ENCODE measurements at places on chromosomes 7 and 10.

- no peak for DNase-seq
Observed at GRCh38 chr7:76196786-76197185, 4.9 kb upstream of the SRRM3 start.

GRCh38 chr10:70974351-70974901 is 86.1 kb upstream of the PCBD1 start:
- no peak for DNase-seq

GRCh38 chr10:5932345-5932744 is 42.3 kb downstream of the FBH1 start:
- DNase-seq, result no peak

DNA sequence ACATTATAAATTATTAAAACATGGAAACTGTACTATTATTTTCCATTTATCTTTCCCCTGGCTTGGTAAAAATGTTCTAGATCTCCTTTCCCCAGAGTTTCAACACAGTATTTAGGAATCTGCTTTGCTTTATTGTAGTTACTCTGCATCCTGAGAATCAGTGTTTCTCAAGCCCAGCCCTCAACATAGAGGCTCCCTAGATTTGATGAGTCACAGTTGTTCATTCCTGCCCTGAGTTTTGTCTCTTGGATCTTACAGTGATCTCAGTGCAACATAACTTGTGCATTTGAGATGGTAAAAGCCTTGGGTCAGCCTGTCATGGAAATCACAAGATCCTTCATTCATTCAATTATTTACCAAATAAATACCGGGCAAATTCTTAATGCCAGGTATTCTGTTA is 63.0 kb downstream of the VAX1 start:
- no peak for DNase-seq

DNA sequence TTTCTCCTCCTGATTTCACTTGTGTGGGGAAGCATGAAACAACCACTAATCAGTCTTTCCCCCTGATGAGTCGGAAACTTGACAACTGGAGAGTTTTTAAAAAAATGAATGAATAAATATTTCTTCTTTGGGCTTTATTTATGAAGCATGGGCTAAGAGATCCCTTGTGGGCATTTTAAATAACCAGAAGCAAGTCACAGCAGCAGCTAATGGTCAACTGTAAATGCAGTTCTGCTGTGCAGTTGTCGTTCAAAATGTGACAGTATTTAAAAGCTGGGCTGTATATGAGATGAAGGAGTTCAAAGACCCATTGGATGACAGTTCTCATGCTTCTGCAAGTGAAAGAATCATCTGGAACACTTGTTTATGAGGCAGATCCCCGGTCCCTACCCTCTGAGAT is 54.1 kb downstream of the STEAP1B start:
- no peak for DNase-seq

GRCh38 chr7:158588085-158588877 is 658 bp upstream of the PTPRN2 start:
- DNase-seq, result no peak

GRCh38 chr10:81145975-81146374 is 608.3 kb downstream of the SH2D4B start:
- no peak for DNase-seq

DNA sequence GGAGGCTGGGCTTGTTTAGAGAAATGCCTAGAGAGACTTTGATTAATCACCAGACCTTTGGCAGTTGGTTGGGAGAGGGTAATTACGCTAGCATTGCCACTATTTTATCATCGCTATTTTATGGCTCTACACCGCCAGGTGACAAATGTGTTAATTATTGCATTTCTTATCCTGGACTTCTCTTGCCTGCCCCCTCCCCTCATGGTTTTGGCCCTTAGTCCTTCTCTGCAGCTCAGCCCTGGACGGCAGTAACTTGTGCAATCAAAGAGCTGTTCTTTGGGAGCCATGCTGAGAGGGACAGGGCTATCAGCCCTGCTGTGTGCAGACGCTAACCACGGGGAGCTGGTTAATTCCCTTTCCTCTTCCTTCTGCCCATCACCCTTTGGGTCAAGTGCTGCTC is 585.0 kb downstream of the AUTS2 start:
- no peak for DNase-seq

DNA sequence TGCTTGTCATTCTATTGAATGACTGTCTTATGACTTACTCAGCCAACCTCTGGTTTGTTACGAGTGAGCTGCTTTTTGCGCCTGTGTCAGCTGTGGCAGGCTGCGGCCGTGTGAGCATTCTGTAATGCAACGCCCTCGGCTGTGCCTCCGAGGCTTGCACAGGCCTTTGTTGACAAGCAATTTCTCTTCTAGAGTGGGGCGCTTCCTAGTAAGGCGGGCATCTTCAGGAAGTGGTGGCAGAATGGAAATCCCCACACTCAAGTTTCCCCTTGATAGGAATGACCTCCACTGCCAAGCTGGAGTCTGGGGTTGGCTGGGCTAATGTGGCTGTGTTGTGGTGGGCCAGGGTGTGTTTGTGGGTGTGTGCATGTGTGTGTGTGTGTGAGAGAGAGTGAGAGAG is 20.2 kb upstream of the TMEM178B start:
- no peak for DNase-seq

- no peak for DNase-seq
Observed at GRCh38 chr10:1185911-1186682, 129.9 kb downstream of the WDR37 start.

GRCh38 chr7:100575746-100576383 is 2.2 kb upstream of the SAP25 start:
- DNase-seq, result no peak

DNA sequence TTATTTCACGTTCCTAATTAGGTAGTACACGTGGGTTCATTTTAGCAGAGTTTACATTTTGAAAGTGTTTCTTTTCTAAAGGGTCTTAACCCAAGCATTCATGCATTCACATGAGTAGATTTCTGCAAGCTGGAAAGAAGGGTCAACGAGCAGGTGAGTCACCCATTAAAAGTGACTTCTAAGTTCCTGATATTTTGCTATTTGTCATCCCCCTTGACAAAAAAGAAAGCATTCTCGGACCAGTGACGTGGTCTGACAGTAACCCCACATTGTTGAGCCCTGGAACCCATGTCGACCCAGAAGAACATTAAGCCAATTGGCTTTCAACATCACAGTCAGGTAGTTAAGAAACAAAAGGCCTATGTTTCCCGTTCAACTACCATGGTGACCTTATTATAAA is 49.6 kb downstream of the ABCB5 start:
- DNase-seq, result no peak

DNA sequence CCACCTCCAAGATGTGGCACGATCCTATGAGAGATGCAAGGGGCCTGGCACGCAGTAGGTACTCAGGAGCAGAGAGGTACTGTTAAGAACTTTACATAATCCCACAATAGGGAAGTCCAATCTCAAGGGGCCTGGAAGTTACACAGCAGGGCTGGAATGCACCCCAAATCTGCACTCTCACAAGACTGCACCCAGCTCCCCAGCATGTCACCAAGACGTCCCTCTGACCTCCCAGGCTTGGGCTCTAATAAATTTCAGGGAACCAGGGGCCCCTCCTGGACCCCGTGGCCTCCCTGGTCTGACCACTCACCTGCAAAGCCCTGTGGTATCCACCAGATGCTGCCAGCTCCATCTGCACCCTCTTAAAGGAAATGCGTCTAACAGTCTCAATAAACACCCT is 94.9 kb downstream of the OAT start:
- DNase-seq, result no peak

GRCh38 chr10:50544095-50544856 is 79.5 kb downstream of the SGMS1 start:
- DNase-seq, result no peak

- DNase-seq, result no peak
Observed at GRCh38 chr10:2476812-2477553, 590.4 kb upstream of the PFKP start.

DNA sequence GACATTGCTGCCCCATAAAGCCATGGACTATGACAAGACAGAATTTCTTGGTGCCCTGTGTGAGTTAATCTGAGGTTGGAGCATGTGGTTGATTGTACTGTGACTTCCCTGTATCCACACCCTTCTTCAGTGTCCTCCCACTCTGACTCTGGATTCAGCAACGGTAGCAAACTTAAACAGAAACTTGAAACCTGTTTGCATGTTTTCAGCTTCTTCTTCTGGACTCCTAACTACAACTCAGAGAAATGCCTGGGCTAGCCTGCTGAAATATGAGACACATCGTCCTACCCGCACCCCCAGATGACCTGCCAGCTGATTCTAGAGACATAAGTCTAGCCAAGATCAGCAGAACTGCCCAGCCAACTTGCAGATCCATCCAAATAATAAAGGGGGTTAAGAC is 78.4 kb downstream of the IPMK start:
- DNase-seq, result no peak

DNA sequence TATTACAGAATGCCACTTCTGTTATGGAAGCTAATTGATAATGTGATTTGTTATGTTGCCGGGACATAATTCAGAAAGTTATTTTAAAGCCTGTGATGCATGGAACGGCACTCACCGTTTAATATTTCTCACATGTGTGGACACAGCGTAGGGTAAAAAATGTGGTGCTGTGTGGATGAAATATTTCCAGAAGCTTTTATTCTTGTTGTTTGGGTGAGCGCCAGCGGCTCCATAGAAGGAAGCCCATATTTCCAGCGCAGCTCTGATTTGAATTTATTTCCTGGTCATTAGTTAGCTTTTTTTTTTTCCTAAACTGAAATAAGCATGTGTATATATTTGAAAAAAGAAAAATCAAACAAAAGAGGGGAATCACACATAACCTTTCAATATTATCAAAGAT is 20.2 kb upstream of the NKX6-2 start:
- DNase-seq, result no peak

- DNase-seq, result no peak
Observed at GRCh38 chr7:11833431-11833830, 1.4 kb upstream of the THSD7A start.
